ENCODE measurements at places on chromosomes 11 and 22.

DNA sequence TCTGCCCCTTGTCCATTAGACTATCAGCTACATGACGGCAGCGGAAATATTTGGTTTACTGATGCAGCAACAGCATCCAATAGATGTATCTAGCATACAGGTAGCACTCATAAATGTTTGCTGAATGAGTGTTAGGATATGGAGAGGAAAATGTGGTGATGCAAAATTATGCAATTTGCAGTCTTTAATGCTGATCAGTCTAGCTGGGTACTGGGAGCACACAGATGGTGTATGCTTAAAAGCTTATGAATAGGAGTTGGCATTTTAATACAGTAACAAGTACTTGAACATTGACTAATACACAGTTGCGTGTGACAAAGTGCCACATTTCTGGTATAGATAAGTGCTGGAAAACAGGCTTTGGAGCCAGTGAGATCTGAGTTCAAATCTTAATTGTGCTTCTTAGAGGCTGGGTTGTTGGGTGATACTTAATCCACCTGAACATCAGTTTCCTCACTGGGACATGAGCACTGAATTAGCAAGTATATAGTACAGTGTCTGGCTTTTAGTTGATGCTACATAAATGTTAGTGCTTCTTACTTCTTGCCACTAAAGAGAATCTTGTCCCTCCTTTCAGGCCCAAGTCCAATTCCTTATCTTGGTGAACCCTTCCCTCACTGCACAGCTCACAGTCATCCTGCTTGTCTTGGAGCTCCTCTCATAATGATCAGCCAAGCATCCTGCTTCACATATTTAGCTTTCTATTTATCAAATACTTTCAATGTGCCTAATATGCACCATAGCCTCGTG is 99.6 kb downstream of the TIMP3 start:
- no peak for DNase-seq

DNA sequence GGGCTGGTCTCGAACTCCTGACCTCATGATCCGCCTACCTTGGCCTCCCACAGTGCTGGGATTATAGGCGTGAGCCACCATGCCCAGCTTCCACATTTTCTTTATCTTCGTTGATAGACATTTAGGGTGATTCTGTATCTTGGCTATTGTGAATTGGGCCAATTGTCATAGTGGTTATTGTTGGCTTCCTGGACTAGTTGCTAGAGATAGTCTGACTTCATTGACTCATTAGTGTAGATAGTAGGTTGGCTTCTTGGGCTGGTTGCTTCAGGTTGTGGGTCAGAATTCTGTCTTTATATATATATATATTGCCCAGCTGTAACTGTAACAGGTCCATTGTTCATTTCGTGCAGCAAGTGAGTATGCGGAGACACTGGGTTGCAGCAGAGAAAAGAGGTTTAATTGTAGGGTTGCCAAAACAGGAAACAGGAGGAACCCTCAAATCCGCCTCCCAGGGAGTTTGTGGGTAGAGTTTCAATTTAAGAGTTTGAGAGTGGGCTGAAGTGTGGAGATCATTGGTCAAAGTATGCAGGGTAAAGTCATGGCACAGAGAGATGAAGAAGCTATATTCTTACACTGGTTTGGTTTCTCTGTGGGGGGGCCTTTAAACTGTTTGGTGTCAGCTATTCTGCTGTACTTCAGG is 22.0 kb downstream of the ATG13 start:
- no peak for DNase-seq

DNA sequence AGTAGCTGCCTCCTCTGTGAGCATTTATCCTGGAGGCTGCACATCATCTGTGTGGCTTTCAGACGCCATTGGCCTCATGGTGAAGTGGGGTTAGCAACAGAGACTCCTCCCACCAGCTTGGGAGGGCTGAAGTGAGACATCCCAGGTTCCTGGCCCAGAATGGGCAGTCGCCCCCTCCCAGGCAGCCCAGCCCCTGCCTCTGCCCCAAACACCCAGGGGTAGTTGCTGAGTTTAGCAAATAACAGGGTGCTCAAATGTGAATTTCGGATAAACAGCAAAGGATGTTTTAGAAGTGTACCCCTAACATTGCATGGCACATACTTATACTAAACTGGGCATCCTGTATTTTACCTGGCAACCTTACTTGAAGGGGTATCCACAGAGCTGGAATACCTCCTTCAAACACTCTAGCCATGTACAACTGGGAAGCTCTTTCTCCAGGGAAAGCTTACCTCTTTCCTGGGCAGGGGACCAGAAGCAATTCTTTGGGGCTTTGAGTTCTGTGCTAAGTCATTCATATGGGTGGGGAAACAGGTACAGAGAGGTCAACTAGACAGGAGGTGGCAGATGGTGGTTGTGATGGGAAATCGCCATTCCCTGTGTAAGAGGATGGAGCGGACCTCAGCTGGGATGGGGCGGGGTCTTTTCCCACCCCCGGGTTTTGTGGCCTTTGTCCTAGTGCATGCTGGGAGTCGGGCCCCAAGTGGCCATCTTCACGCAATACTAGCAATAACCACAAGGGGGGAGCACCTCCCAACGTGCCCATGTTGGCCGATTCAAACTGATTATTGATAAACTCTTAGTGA is 19.3 kb downstream of the MTFP1 start:
- DNase-seq = peak; percentile 85

GRCh38 chr11:14186046-14186775 is 172.8 kb downstream of the RRAS2 start:
- no peak for DNase-seq

DNA sequence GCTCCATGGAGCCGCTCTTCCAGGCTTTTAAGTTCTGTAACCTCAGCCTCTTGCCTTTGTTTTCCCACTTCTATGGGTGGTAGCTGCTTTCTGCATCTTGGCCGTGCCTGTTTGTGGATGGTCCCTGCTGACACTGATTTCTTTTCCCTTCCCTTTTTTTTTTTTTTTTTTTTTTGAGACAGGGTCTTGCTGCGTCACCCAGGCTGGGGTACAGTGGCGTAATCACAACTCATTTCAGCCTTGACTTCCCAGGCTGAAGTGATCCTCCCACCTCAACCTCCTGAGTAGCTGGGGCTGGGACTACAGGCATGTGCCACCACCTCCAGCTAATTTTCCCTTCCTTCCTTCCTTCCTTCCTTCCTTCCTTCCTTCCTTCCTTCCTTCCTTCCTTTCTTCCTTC is 57.7 kb upstream of the EP300 start:
- DNase-seq = no peak

GRCh38 chr22:43295173-43295572 is 48.0 kb downstream of the SCUBE1 start:
- no peak for DNase-seq

DNA sequence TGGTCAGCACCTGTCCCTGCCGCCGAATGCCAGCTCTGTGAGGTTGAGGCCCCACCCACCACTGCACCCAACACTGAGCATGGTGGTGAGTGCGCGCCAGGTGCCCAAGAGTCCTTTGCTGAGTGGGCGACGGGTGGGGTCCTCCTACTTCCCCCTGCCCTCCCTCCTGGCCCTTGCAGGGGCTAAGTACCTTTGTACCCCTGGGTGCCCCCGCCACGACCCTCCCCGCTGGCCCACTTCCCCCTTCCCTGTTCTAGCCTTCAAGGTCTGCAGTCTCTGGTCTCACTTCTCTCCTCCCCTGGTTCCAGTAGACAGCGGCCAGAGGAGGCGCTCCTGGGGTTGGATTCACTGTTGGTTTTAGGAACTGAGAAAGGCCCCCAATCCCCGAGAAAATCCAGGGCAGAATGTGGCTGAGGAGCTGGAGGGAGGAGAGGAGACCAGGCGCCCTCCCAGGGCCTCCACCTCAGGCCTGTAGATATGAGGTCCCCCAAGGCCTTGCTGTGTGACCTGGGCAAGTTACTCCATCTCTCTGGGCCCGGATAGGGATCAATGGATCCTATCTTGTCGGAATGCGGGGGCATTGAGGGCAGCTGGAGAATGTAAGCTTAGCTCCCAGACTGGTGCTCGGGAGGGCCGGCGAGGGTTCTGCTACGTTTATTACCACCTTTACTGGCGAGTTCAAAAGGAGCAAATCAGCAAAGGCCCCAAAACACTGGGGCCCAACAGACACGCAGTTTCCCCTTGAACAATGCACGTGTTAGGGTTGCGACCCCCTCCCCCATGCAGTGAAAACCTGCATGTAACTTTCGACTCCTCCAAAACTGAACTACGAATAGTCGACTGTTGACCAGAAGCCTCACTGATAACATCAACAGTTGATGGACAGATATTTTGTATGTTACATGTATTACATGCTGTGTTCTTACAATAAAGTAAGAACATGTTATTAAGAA is 31.9 kb upstream of the SMIM38 start:
- no peak for DNase-seq

- no peak for DNase-seq
Observed at GRCh38 chr11:65310215-65310614, 4.5 kb upstream of the CDC42EP2 start.

- DNase-seq = peak; percentile 31
Observed at GRCh38 chr11:108697872-108698473, 33.1 kb downstream of the DDX10 start.

- no peak for DNase-seq
Observed at GRCh38 chr11:35907648-35908431, 36.0 kb upstream of the LDLRAD3 start.

- DNase-seq = no peak
Observed at GRCh38 chr11:64296830-64297698, 3.1 kb upstream of the CATSPERZ start.

DNA sequence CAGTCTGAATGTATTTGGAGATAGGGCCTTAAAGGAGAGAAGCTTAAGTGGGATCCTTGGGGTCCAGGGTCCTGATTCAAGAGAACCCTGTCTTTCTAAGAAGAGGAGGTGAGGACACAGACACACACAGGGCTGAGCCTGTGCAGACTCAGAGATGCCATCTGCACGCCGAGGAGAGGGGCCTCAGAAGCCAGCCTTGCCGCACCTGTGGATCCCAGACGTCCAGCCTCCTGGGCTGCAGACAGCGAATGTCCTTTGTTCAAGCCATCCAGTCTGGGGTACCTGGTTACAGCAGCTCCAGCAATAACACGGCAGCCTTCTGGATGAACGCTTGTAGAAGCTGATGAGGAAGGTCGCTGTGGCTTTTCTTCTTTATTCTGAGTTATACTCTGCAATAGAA is 1086.1 kb downstream of the BRD1 start:
- no peak for DNase-seq

DNA sequence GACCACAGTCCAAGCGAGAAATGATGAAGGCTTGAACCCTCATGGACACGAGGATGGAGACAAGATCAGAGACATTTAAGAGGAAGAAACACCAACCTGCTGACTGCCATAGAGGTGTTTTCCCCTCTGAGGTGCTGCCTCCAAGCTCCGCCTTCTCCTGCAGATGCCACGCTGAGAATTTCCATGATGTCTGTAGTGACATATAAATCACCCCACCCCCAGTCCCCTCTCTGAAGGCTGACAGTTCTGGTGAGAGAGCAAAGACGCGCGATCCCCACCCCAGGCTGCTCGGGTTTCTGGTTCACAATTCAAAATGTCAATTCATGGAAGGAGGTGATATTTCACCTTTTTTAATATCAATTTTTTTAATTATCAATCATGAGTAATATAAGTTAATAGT is 28.2 kb downstream of the LRRC32 start:
- no peak for DNase-seq

DNA sequence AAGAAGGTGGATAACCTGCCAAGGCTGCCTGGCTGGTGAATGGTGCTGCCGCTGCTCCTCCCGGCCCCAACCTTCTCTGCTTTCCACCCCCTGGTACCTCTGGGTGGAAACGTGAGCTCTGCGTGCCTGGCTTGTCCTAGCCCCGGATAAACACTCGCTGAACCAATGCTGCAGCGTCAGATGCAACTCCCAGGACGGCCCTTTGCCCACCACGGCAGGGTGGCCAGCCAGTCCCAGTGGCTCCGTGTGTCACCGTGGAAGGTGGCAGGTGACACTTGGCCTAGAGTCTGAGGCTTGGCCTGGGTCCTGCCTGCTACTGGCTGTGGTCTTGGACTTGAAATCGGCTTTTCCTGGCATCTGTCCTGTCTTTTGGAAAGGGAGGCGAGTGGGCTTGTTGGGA is 47.7 kb downstream of the TPCN2 start:
- DNase-seq = no peak

DNA sequence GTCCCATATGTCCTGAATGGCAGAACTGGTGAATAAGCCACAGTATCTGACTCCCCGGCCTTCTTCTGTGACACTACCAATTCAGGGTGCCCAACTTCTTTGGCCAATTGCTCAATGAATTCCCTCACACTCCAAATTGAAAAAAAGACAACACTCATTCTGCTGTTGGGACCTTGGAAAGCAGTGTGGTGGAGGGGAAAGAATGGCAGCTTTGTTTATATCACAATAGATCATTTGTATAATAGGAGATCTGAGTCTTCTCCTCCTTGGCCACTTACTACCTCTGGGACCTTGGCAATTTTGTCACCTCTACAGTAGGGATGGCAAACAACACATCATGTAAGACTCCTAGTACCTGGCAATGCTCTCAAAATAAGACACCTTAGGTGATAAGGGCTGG is 64.6 kb downstream of the OPCML start:
- DNase-seq = no peak

DNA sequence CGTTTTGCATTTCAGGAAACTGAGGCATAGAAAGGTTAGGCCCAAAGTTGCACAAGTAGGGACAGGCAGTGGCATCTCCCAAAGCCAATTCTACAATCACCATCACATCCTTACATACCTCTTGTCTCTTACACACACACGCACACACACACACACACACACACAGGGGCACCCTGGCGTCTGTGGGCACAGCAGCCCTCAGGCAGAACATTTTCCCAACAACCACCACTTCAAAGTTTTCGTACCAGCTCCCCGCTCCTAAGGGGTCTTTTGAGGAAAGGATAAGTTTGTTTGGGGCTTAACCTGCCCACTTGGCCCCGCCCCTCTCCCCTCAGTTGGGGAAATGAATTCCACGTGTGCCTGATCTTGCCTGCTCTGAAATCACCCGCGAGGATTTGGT is 14.7 kb upstream of the LRRC32 start:
- DNase-seq = no peak

GRCh38 chr11:62896049-62896448 is 15.4 kb downstream of the SLC3A2 start:
- DNase-seq = no peak

GRCh38 chr11:102453302-102453695 is 734 bp upstream of the TMEM123 start:
- DNase-seq = peak; percentile 38

- DNase-seq = peak; percentile 75
Observed at GRCh38 chr11:47980088-47980906, at the start of gene PTPRJ. PTPRJ (plus strand) TSS chr11:47980559; CDS start chr11:47980913, 354 bp downstream.

GRCh38 chr22:48872271-48873190 is 955.1 kb downstream of the BRD1 start:
- DNase-seq = no peak

DNA sequence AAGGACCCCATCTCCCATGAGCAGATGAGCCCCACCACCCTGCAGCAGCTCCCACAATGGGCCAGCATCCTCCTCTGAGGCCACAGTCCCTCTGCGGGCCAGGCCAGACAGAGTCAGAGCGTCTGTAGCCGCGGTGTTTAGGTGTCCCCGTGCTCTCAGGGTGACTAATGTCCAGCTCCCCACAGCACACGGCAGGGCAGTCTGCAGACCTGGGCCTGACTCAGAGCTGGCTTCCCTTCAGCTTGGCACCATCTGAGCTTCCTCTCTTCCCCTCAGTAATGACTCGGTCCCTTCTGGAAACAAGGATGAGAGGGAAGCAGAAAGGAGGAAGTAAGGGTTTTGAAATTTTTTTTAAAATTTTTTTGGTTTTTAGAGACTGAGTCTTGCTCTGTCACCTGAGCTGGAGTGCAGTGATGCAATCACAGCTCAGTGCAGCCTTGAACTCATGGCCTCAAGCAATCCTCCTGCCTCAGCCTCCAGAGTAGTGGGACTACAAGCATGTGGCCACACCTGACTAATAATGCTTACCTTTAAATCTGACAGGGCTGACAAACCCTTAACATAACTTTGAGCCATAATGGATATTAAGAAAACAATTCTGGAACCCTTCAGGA is 28.5 kb downstream of the LRRC74B start:
- DNase-seq = no peak

GRCh38 chr11:2690596-2691354 is 9.0 kb downstream of the KCNQ1OT1 start:
- no peak for DNase-seq
